Stimulated activated naive CD8-positive, alpha-beta T cell treated with anti-CD3 and anti-CD28 coated beads, Interleukin-15, amount 100 ng/mL, for 72 hours (primary cell): ENCODE measurements at places on chromosomes 5 and 9.

DNA sequence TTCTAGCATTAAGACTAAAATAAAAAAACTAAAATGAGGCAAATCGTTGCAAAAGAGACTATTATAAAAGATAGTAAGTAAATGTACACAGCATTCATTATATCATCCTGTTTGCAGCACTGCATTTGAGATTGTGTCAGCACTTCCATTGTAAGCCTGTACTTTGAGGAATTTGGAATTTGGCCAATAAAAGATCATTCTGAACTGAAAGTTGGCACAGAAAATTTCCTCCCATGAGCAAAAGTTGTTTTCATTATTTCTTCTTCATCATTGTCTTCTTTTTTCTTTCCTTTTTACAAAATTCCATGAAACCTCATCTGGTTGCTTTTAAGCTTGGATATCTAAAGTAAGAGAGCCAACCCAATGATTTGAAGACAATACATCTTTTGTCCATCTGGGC, 199.3 kb upstream of the ADAMTSL1 start:
- no peak for DNase-seq

DNA sequence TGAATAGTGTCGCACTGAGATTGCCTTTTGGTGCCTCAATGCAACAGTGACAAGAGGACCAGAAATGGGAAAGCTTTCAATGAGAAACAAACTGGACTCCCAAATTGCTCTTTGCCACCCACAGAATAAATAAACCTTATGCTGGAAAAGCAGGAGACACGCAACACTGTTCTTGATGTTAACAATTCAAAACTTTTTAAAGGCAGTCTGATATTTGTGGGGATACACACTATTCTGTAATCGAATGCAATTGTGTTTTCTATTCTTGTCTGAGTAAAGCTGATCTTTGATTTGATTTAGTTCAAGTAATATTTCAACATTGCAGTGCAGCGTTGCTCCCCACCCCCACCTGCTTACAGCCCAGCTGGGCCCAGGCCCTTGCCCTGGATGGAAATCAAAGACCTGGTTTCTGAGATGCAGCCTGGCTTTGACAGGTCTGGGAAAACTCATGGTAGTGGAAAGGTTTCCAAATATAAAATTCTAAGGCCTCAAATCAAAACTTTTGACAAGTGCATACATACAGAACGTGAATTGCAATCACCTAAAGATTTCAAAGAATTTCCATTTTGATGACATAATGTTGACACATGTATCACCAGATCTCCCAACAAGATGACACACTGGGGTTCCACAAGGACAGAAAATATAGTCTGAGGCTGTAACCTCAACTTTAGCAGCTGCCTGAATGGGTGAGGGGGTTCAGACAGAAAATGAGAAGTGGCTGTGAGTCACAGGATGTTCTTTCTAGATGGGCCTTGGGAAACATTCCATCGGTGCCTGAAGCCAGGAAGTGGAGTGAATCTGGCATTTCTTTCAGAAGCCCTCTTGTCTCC, 55.1 kb downstream of the ABCA1 start:
- DNase-seq, result no peak

GRCh38 chr9:137462396-137462985, 3.4 kb upstream of the NSMF start:
- DNase-seq, result no peak

DNA sequence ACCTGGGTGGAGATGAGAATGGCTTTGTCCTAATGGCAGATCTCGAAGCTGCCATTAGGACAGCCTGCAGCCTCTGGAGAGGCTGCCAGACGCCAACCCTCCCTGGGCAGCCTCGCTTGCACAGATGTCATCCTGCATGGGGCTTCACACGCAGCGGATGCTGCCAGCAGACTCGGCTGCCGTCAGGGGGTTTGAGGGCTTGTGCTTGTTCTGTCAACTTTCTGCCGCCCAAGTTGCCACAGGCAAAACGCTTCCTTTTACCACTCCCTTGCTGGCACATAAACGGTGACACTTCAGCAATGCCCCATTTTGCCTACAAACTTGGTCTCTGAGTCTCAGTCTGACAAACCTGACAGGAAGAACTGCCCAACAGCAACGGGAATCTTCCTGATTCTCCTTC, 24.7 kb downstream of the DAP start:
- no peak for DNase-seq

DNA sequence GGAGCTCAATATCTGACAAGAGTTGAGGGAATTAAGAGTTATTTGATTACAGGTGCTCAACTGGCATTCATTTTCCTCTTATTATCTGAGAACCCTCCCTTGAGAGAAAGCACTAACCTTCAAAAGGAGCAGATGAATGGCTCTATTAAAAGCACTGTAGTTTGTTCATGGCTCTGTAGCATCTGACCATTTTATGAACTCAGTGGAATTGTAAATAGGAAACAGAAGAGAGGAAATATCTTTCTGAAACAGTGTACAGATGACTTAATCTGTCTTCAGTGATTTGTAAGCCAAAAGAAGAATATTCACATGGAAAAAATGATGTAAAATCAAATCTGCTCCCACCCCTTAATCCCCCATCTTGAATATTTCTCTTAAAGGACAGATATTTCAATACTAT, 810.4 kb upstream of the GRAMD2B start:
- DNase-seq, result no peak

GRCh38 chr5:78407458-78407857, 47.0 kb downstream of the SCAMP1 start:
- DNase-seq, result no peak

DNA sequence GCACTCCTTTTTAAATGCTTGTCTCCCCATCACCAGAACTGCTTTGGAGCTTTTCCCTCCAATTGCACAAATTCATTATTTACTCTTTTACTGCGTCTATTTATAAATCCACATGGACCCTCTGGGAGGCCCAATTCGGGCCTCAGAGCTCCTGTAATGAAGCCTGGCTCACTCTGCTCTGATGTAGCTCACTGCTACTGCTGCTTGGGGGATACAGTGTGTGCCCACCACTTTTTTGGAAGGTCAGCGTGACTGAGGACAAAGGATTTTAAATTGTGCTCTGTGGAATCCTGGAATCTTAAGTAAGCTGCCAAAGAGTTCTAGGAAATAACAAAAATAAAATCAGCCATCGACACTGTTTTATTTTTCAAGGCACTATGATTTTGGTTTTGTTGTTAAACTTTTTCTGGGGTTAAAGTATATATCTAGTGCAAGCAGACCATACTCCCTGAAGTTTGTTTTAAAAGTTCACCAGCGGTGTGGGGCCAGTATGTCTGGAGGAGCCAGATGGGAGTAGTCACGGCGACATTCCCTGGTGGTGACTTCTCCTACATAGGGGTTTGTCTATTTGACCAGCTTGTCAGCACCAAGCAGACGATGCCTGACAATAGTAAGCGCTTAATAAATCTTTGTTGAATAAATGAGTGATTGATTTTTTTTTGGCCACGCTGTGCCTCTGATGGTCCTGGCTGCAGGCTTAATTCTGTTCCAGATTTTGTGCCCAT, 142.8 kb downstream of the TMEM38B start:
- DNase-seq, result no peak

- DNase-seq, result no peak
Observed at GRCh38 chr9:114633438-114634089, 22.5 kb downstream of the TMEM268 start.

DNA sequence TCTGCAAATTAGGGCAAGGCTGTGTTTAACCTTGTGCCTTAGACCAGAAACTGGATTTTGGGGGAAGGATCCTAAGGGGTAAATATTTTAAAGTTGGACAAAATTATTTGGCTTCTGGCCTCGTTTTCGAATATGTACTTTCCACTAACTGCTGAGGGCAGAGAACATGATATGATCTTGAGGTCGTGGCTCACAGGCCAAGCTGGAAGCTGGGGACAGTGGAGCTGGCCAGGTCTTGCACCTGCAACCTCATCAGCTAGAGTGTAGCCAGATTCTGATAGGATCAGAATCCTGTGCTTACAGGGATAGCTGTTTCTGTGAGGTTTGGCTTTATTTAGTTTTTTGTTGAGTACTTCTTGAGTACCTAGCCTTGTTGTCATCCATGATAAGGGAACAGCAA, 24.9 kb downstream of the MAN2A1 start:
- no peak for DNase-seq

GRCh38 chr9:94950579-94951323, 224.3 kb downstream of the AOPEP start:
- DNase-seq, result no peak

- DNase-seq, result no peak
Observed at GRCh38 chr5:33531037-33531298, 90.2 kb downstream of the TARS1 start.

GRCh38 chr5:126780165-126780827, 3.4 kb downstream of the LMNB1 start:
- DNase-seq, result peak; percentile 35

GRCh38 chr5:80191991-80192398, 63.9 kb downstream of the SERINC5 start:
- DNase-seq, result peak; percentile 54

DNA sequence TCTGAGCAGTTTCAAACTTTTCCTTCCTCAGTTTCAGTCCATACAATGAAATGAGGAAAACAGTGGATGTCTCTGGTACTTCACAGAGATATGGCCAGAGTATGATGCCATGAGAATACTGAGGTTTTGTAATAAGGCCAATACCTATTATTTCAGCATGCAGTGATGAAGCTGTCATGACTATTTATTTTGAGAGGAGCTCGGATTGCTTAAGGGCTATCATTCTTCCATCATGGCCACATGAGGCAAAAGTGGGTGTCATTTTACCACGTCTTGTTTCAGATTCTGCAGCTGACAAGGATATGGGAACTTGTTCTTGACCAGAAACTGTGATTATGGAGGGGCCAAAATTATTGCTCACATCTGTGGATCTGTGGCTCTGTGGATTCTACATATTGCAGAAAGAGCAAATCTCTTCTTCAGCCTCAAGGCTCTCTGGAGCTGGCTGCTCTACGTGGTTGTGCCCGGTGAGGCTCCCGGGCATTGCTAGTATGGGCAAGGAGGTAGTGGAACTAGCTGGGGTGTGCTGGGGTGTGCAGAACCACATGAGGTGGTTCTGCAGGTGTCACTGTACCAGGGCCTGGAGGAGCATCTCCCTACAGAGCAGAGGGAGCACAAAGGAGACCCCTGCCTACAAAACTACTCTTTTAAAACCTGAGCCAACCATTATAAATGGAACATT, 180.3 kb downstream of the SEMA6A start:
- DNase-seq, result no peak

GRCh38 chr5:45796959-45797553, 100.9 kb upstream of the HCN1 start:
- no peak for DNase-seq

DNA sequence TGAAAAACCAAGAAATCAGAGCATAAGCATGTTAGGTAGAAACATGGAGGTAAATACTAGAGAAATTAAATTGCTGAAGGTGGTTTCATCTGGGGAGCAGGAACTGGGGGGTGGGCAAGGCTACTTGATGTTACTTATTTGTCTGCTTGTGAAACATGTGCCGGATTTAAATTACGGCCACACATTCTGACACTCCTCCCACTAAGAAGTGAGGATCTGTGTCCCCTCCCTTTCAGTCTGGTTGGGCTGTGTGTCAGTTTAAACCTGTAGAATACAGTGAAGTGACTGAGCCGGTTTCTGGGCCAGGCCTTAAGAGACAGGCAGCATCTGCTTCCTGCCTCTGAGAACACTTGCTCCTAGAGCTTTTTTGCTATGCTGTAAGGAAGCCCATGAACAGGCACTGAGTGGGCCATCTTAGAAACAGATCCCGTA, 2.3 kb upstream of the IARS1 start:
- DNase-seq, result no peak

- no peak for DNase-seq
Observed at GRCh38 chr9:26945591-26945990, 1.5 kb downstream of the PLAA start.

GRCh38 chr9:133951265-133951664, 40.9 kb downstream of the VAV2 start:
- DNase-seq, result no peak

DNA sequence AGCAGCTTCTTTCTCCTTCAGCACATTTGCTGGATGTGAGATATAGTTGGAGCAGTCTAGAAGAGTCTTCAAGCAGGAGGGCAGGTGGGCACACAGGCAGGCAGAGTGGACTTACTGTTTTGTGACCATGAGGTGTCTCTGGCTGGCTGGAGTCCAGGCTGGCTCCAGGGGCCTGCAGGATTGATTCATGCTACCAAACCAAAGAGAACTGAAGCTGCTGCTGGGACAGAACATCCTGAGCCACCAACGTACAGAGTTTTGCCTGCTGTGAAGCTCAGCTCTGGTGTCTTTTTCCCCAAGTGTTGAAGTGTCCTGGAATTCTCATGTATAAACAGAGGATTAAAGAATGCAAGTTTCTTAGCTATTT, 45.7 kb downstream of the CYSTM1 start:
- no peak for DNase-seq

- DNase-seq, result no peak
Observed at GRCh38 chr9:92492781-92493401, 10.6 kb upstream of the ASPN start.

GRCh38 chr9:128094950-128095544, 27.0 kb downstream of the SLC25A25 start:
- DNase-seq, result no peak

DNA sequence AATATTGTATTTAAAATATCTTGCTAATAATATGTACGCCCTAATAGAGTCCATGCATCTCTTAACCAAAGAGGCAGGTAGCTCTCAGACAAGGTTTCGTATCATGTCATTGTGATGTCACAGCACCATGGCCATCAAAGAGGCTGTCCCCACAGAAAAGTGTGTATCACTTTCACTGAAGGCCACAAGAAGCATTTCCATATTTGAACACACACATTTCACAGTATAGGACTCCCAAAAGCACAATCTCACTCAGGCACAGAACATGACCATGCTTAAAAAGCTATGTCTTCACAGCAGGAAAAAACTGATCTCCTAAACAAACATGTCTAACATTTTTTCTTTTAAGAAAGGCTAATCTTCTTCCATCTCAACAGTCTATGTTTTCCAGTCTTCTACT, 133.8 kb downstream of the DENND1A start:
- DNase-seq, result peak; percentile 44

GRCh38 chr5:133847886-133848285, 120.5 kb downstream of the C5orf15 start:
- DNase-seq, result no peak

- no peak for DNase-seq
Observed at GRCh38 chr9:78073722-78074121, 42.1 kb upstream of the GNAQ start.

DNA sequence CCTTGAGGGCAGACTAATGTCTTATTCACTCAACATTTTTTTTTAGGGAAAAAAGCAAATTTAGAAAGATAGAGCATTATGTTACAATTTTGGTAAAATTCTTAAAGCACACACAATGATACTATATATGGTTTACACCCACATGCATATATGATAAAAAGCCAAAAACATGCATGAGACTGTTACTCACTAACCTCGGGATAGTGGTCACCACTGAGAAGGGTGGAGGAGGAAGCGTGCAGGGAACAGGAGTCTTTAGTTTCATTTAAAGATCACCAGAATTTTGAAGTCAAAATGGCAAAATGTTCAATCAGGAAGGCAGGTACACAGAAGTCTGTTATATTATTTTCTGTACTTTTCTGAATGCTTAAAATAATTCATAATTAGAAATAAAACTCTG, 9.2 kb downstream of the ARL15 start:
- DNase-seq, result no peak

- no peak for DNase-seq
Observed at GRCh38 chr5:158886957-158887356, 212.8 kb downstream of the EBF1 start.

GRCh38 chr9:137497921-137498719, 39.0 kb upstream of the NSMF start:
- DNase-seq, result no peak

GRCh38 chr9:133354766-133355165, 1.5 kb downstream of the SURF1 start:
- no peak for DNase-seq
